ENCODE measurements at places on chromosomes 2 and 18. TPM values are rescaled to one million over a fixed set of nuclear protein-coding genes. Genes with fewer than 3 reads are reported as not detected.

DNA sequence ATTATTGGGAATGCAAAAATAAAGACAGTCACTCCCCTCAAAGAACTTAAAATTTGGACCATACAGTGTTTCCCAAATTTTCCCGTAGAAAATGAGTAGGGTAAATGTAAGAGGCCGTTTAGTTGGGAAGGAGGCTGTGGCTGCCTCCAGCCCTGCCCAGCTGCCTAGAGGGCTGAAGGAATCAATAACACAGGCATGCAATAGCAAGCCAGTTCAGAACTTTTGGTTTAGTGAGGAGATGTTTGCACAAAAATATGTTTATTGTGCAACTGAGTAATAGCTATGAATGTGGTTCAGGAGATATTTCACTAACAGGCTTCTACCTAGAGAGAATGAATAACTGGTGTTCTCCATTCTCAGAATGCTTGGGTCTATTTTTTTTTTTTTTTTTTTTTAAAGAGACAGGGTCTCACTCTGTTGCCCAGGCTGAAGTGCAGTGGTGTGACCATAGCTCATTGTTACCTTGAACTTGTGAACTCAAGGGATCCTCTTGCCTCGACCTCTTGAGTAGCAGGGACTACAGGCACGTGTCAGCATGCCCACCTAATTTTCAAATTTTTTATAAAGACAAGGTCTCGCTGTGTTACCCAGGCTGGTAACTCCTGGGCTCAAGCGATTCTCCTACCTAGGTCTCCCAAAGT, 23.6 kb downstream of the UGP2 start:
- no peak overlapping the region for H3K4me3 ChIP-seq
- peaks cover 17% of the 10 kb centered on the region for H3K36me3 ChIP-seq
- H3K27ac ChIP-seq = peak overlapping the region; percentile 23
- no peaks in the 10 kb centered on the region for H3K27me3 ChIP-seq

GRCh38 chr2:226077031-226077430, 677.5 kb downstream of the NYAP2 start:
- H3K36me3 ChIP-seq = no peaks in the 10 kb centered on the region
- H3K4me1 ChIP-seq = no peaks in the 10 kb centered on the region
- H3K27ac ChIP-seq = no peak overlapping the region
- no peak overlapping the region for H3K4me3 ChIP-seq

DNA sequence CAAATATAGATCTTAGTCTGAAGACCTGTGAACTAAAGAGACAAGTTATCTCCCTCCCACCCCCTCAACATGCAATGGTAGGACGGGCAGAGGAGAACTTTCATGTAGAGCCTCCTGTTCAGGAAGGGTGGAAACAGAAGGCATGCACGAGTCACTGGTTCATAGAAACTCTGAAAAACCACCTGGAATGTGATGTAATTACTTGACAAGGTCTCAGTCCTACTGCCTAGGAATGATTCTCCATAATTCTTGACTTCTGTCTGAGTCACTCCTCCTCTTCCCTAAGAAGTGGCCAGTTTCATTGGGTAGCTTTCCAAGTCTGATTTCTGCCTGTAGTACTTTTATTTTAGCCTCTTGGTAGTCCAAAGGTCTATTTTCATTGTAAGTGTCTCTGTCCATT, 277.3 kb downstream of the PTPRM start:
- no peak overlapping the region for H3K27ac ChIP-seq
- H3K4me1 ChIP-seq = no peaks in the 10 kb centered on the region
- no peak for DNase-seq
- H3K36me3 ChIP-seq = no peaks in the 10 kb centered on the region
- H3K4me3 ChIP-seq = no peak overlapping the region

KCNJ3 gene
- total RNA-seq = not detected

OR6B2 gene
- total RNA-seq = not detected

BCL11A gene
- total RNA-seq = 1.8 TPM

GRCh38 chr2:102166189-102166845, 20.5 kb upstream of the IL1RL2 start:
- no peaks in the 10 kb centered on the region for H3K27me3 ChIP-seq
- H3K36me3 ChIP-seq = no peaks in the 10 kb centered on the region
- no peak overlapping the region for H3K27ac ChIP-seq
- no peak for DNase-seq
- peaks cover 9% of the 10 kb centered on the region for H3K4me1 ChIP-seq
- no peak overlapping the region for H3K4me3 ChIP-seq

DNA sequence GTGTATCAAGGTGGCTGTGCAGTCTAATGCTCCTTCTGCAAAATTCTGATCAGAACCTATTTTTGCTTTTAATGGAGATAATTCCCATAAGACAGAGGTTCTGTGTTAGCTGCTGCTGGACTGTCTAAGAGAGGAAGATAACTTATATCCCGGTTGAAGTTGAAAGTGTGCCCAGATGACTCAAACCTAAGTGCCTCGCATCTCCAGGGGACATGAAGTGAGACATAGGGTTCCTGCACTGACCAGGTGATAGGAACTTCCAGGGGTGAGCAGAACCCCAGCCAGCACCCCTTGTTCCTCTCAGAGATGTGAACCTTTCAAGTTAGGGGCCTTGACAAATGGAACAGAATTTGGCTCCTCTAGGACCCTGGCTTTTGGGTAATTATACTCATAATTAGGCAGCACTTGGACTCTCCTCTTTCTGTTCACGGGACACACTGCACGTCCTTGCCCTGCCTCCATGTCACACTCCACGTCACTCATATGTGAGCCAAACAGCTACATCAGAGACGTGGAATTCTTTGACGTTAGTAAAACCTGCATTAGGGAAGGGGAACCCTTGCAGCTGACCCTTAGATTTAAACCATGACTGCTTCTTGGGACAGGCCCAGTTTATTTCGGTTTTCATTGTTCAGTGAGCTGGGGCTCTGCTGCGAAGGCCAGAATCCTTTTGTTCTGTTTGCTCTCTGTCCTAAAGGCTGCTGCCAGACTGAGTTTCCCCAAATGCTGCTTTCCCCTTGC, 104.5 kb upstream of the ALPP start:
- no peak overlapping the region for H3K4me3 ChIP-seq
- no peak overlapping the region for H3K27ac ChIP-seq
- no peak for DNase-seq
- no peaks in the 10 kb centered on the region for H3K27me3 ChIP-seq
- peaks cover 14% of the 10 kb centered on the region for H3K36me3 ChIP-seq
